ENCODE measurements at places on chromosomes 2 and 18.

DNA sequence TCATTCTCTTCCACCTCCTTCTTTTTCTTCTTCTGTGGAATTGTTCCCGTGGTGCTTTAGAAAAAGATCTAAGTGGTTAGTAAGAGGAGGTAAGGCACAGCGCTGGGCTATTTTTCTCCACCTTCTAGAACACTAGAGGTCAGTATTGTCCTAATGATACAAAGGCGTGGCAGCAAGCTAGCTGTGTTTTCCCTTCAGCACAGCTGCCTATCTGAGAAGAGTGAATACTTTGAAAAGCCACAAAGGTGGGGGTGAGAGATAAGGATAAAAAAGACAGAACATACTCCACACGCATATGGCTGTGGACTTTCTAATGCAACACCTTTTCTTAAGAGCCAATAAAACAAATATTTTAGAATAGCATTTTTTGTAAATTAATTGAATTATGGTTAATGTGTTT, 2.1 kb downstream of the CNTNAP5 start:
- DNase-seq: peak; percentile 35

DNA sequence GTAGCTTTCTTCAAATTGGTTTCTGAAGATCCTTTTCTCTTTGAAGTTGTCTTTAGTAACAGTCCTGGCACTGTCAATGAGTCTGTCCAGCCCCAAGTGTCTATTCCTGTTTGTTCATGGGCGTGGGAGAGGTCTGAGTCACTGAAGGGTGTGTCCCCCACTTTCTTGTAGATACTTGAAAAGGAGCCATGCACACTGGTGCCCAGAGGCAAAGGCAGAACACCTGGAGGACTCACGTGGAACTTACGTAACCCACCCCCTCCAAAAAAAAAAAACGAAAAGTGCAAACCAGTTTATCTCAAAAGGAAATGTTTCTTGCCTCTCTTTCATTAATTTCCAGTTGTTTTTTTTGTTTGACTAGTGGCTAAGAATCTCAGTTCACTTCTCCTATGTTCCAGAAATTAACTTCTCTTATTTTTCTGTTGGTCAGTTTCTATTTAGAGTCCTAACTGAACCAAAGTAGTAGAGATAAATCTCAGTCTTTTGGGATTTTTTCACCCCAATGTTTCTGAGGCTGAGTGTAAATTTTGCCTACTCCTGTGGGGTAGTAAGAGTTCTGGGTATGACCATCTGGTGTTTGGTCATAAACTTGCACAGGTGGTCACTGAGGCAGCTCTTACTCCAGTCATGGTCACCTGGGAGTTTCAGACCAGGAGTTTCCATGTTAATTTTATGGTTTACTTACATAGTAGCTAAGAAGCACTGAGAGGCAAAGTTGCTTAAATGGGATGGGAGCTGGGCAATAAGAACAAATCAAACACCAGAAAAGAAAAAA, 54.9 kb downstream of the DSC3 start:
- no peak for DNase-seq

DNA sequence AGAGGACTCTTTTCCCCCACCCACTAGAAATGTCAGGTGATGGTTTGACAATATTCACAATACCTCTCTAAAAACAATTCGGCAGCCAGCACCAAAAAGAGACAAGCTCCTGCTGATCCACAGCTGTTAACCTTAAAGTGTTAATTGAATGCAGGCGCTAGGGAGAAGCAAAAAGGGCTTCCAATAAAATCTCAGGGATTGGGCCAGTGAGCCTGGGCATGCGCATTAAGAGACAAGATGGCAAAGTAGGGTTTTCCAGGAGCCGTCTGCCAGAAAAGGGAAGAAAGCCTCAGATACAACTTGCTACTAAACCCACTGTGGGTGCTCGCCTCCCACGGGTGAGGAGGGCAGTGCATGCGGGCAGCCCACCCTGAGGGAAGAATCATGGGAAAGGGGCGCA, 98.8 kb downstream of the HS6ST1 start:
- DNase-seq: no peak

DNA sequence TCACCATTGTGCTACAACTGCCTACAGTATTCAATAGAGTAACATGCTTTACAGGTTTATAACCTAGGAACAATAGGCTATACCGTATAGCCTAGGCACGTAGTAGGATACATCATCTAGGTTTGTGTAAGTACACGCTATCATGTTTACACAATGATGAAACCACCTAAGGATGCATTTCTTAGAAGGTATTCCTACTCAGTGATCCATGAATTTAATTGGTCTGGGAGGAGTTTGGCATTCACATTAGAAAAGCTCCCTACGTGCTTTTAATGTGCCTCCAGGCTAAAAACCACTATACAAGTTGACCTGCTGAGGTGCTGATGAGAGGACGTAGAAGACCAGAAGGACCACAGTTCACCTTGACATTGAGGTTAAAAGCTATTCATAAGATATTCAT, 154.5 kb upstream of the LRRTM1 start:
- DNase-seq: no peak

DNA sequence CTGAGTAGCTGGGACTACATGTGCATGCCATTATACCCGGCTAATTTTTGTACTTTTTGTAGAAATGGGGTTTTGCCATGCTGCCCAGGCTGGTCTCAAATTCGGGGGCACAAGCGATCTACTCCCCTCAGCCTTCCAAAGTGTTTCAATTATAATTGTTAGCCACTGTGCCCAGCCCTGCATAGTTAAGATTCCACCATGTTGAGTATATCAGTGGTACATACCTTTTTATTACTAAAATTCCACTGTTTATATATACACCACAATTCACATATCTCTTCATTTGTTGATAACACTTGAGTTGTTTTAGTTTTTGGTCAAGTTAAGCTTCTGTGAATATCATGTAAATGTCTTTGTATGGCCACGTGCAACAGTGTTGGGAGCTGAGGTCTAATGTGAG, 12.8 kb upstream of the FMNL2 start:
- DNase-seq: no peak

Measured in astrocyte of the spinal cord (primary cell).